Ureter (tissue), 1 donor: ENCODE measurements at places on chromosomes 4 and X.

GRCh38 chr4:123995936-123996335 lies 599.3 kb downstream of the SPRY1 start:
- no peak for DNase-seq

DNA sequence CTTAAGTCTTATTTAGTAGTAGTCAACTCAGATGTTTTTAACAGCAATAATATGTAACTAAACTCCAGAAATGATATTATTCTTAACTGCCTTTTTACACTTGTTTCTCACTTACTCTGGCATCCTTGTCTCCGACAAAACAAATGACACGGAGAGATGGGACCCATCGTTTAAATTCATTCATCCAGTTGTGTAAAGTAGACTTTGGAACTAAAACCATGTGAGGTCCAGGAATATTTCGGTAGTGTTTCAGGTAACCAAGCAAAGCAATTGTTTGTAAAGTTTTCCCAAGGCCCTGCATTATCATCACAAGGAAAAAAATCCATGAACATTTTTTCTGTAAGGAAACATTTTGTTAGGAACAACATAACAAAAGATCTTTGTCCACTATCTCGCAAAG lies 11.6 kb downstream of the SMARCA1 start:
- DNase-seq, result no peak

- DNase-seq, result no peak
These were observed 19.8 kb downstream of the BEX3 start for GRCh38 chrX:103396186-103396585.

GRCh38 chrX:118751950-118752783 lies 24.8 kb downstream of the IL13RA1 start:
- DNase-seq, result no peak

GRCh38 chr4:40829586-40829985 lies 79.8 kb downstream of the NSUN7 start:
- no peak for DNase-seq

GRCh38 chrX:71637848-71638247 lies 19.5 kb upstream of the CXCR3 start:
- no peak for DNase-seq
